Vagina (tissue), 2 donors: ENCODE measurements at places on chromosomes 12 and 14.
A peak's percentile ranks its signal among the peaks of the same experiment; 100 is the strongest.

DNA sequence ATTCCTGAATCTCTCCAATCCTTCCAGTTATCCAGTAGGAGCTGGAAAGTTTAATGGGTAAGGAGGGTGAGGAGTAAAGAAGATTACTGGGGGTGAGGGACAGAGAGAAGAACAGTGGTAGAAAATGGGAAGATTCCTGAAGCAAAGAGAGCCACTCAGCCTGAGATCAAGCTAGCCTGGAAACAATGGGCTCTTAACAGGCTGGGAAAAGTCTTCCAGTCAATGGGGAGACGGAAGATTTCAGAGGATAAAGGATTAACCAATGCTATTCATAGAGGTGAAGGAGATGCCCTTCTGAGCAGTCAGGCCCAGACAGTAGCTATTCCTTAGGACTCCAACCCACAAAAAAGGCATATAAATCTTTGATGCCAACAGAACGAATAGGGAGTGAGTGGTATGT lies 14.8 kb downstream of the GDF11 start:
- no peak for DNase-seq

GRCh38 chr12:94779485-94779884 lies 129.1 kb upstream of the TMCC3 start:
- DNase-seq: no peak

GRCh38 chr14:89719366-89720075 lies 235.0 kb downstream of the EFCAB11 start:
- no peak for DNase-seq

- no peak for DNase-seq
These were observed 47.3 kb downstream of the ACSM4 start for GRCh38 chr12:7351177-7351576.

DNA sequence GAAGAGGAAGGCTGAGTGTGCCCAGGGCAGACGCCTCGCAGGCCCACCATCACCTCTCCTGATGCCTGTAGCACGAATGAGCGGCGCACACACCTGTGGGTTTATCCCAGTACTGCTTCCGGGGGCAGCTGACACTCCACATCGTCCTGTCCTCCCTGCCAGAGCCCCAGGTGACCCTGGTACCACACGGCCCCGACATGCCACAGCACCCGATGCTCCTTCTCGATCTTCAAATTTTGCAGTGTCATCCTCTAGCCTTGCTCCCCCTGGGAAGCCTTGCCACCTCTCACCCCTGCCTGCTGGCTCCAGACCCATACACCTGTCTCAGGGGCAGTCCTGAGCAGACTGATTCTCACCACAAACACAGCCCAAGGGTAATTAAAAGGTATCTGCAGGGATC lies 40.6 kb downstream of the ANO2 start:
- DNase-seq: peak; percentile 52
